ENCODE measurements at places on chromosomes 4 and X. TPM values are rescaled to one million over a fixed set of nuclear protein-coding genes. Genes with fewer than 3 reads are reported as not detected.

CT45A5 gene
- total RNA-seq = not detected

HS3ST1 gene
- 1.3 TPM for total RNA-seq

GDPD2 gene
- total RNA-seq = not detected

GAGE12H gene
- not detected for total RNA-seq

EIF2S3 gene
- 81.2 TPM for total RNA-seq

GYPE gene
- total RNA-seq = not detected

PDLIM3 gene
- 521 TPM for total RNA-seq

POU3F4 gene
- total RNA-seq = not detected

SPACA5 gene
- not detected for total RNA-seq

SAGE1 gene
- total RNA-seq = not detected

SCD5 gene
- 3.9 TPM for total RNA-seq

NBDY gene
- total RNA-seq = 25.7 TPM

GLRA3 gene
- total RNA-seq = not detected

XK gene
- total RNA-seq = 6.6 TPM

SPANXD gene
- total RNA-seq = not detected

SSX4 gene
- total RNA-seq = not detected

BLOC1S4 gene
- 7.1 TPM for total RNA-seq

DIAPH2 gene
- 13.1 TPM for total RNA-seq

SMIM31 gene
- not detected for total RNA-seq

ALPK1 gene
- total RNA-seq = 4.5 TPM

UGT2B7 gene
- not detected for total RNA-seq

KLHL4 gene
- total RNA-seq = 1.0 TPM

GAGE12F gene
- not detected for total RNA-seq

AMTN gene
- total RNA-seq = not detected

RENBP gene
- total RNA-seq = 11.4 TPM

RTL9 gene
- total RNA-seq = 0.39 TPM
